ENCODE measurements at places on chromosomes 13 and 19. TPM values are rescaled to one million over a fixed set of nuclear protein-coding genes. Genes with fewer than 3 reads are reported as not detected.

The UBE2L5 gene
- total RNA-seq: not detected

- no peak for DNase-seq
- H3K27ac ChIP-seq: no peak overlapping the region
- no peak overlapping the region for H3K4me3 ChIP-seq
- peaks cover 3% of the 10 kb centered on the region for H3K4me1 ChIP-seq
- H3K36me3 ChIP-seq: no peaks in the 10 kb centered on the region
- H3K27me3 ChIP-seq: no peaks in the 10 kb centered on the region
These were observed 3.6 kb downstream of the TLE2 start for GRCh38 chr19:3025549-3025886.

The ZNF99 gene
- not detected for total RNA-seq

DNA sequence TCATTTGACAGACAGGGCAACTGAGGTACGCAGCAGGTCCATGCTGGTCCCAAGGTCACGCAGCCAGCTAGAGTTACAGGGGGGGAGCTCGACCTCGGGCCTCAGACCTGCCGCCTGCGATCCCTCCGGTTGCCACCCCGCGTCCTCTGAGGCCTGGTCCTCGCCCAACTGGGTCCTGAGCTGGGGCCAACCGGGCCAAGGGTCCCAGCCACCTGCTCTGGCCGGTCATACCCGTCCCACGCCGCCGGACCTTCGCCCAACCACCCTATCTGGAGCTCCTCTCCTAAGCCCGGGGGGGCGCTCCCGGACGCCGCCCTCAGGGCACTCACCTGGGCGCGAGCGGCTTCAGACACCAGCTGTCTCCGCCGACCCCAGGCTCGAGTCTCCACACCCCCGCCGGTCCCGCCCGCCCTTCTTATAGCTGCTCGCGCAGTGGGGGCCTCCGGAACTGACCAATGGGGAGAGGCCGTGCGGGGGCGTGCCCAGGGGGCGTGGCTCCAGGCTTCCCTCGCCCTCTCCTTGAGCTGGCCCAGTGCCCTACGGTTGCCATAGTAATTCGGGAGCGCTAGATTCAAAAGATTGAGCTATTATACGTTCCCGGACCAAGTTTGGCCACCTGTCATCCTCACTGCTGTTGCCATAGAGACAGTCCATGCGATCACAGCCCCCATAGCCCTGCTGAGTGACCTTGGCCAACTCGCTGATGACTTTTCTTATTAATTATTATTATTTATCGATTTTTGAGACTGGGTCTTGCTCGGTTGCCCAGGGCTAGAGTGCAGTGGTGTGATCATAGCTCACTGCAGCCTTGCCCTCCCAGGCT is at the start of gene PLIN5:
PLIN5 (minus strand) TSS at position 389 of the 823 bp plus-strand sequence. CDS start 1,150 bp downstream, outside the sequence.
- DNase-seq: no peak
- peak within 1 kb of the TSS; percentile 54 for H3K4me3 ChIP-seq
- peak within 1 kb of the TSS; percentile 43 for H3K27ac ChIP-seq
- peaks cover 10% of the 10 kb centered on the region for H3K4me1 ChIP-seq
- no peaks in the 10 kb centered on the region for H3K27me3 ChIP-seq

GRCh38 chr19:29841559-29842367 is 30.0 kb downstream of the CCNE1 start:
- H3K4me3 ChIP-seq: no peak overlapping the region
- no peaks in the 10 kb centered on the region for H3K27me3 ChIP-seq
- peaks cover 35% of the 10 kb centered on the region for H3K4me1 ChIP-seq
- no peak for DNase-seq

The ZNF625 gene
- total RNA-seq: 4.8 TPM

GRCh38 chr19:46423188-46423587 is 5.5 kb downstream of the PNMA8C start:
- no peak overlapping the region for H3K4me3 ChIP-seq
- no peak overlapping the region for H3K27ac ChIP-seq
- DNase-seq: no peak
- no peaks in the 10 kb centered on the region for H3K4me1 ChIP-seq
